Brain pericyte (primary cell): ENCODE measurements at places on chromosomes 16 and 17.

DNA sequence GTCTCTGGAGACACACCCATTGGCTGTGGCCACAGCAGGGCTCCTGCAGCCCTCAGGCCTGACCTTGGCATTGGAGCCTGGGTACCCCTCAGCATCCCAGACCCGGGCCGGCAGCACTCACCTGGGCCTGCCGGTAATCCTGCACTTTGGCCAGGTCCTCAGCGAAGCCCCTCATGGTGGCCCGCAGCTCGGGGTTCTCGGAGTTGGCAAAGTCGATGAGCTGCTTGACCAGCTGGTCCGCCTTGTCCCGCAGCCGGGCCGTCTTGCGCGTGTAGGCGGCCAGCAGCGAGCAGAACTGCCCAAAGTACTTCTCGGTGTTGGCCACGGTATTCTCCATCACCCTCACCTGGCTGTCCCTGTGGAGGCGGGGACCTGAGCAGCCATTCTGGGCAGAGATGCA lies 2.2 kb downstream of the CIBAR2 start:
- DNase-seq: no peak

DNA sequence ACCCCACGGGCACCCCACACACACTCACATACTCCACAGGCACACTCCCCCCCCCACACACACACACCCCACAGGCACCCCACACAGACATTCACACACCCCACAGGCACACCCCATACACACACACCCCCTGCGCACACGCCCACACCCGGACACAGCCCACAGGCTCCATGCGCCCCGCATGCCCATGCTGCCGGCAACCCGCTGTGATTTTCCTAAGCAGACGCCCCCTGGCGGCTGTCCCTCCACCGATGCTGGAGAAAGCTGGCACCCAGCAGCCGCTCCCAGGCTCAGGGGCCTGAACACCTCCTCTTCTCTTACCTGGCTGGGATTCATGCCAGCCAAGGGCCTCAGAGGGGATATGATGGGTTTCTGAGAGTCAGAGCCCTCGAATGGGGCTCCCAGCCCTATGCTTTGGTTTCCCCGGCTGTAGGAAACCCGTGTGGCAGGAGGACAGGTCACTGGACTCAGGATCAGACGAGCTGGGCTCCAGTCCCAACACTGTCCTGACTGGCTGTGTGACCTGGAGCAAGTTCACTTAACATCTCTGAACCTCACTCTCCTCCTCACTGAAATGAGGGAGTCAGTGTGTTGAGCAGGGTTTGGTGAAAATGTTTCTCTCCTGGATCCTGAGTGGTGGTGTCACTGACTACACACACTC lies 19.6 kb upstream of the TNFRSF13B start:
- DNase-seq: no peak

GRCh38 chr17:72336026-72336803 lies 215.4 kb downstream of the SOX9 start:
- no peak for DNase-seq

GRCh38 chr17:41539071-41539492 lies 11.0 kb upstream of the KRT19 start:
- DNase-seq: no peak

DNA sequence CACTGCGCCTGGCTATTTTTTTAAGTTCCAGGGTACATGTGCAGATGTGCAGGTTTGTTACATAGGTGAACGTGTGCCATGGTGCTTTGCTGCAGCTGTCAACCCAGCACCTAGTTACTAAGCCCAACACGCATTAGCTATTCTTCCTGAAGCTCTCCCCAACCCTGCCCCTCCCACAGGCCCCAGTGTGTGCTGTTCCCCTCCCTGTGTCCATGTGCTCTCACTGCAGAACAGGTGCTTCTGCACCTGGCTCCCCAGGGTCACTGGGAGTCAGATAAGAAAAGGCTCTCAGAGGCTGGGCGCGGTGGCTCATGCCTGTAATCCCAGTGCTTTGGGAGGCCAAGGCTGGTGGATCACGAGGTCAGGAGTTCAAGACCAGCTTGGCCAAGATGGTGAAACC lies 6.2 kb downstream of the HASPIN start:
- DNase-seq: no peak

GRCh38 chr16:90077240-90077756 lies at the start of gene PRDM7:
Gene PRDM7 (minus strand): TSS chr16:90077331. CDS start chr16:90075910, 1,421 bp downstream.
- DNase-seq: peak; percentile 77

DNA sequence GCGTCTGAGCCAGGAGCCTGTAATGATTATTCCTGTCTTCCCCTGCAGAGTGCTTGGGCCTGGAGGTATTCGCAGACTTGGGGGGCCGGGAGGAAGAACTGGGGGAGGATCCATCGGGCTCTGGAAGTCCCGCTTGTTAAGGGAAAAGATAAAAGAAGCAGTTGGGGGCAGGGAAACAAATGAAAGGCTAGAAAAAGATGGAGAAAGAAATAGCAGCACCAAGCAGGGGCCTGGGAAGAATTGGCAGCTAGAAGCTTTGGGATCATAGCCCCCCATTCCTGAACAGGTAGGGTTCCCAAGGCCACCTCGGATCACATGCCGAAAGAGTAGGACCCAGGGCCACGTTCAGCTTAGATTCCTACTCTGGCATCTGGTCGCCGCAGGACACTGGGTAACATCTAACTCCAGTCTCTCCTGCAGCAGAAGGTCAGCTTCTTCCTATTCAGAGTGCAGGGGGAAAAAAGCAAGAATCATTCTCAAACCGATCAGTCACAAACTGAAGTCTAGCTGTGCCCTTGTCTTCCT lies 23.6 kb downstream of the ADAM11 start:
- no peak for DNase-seq

DNA sequence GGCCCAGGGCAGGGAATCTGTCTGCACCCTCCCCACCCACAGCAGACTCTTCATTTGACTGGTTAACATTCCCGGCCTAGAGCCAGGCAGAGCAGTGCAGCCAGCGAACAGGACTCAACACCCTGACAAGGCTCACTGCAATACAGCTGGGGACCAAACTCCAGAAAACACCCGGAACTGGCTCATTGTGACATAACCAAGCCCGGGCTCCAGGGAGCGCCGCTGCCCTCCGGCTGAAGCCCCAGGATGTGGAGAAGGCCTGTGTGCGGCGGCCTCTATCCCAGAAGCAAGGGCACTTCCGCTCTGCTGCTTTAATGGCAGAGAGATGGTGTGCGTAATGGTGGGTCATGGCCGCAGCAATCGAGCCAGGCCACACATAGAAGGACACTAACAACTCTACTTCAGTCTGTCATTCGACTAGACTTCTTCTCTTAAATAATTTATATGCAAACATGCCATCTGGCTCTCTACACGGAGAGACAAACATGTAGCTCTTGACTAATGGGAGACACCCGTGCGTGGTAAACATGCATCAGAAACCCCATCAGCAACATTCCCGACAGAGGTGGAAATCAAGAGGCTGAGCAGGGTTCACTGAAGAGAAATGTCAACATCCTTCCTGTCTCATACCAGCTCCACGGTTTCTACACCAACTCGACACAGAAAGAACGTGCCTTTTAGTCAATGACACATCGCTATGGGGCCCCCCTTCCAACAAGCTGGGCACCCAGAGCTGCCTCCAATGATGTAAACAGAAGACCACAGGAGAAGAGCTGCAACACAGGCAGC lies 18.0 kb downstream of the KLHDC4 start:
- DNase-seq: no peak

DNA sequence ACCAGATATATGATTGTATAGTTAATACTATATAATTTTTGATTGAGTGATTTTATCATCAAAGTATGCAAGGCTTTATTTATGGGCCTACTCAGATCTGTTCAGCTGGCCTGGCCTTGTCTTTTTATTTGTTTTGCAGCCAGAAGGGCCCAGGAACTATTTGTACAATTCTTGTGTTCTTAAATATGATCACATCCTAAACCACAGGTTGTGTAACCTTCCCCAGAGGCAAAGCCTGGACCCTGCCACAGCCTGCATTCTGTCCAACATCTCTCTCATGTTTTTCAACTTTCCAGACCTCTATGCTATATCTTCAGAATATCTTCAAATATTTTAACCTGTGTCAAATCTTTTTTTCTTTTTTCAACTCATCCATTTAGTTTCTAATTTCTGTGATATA lies 410.4 kb upstream of the MON1B start:
- no peak for DNase-seq

DNA sequence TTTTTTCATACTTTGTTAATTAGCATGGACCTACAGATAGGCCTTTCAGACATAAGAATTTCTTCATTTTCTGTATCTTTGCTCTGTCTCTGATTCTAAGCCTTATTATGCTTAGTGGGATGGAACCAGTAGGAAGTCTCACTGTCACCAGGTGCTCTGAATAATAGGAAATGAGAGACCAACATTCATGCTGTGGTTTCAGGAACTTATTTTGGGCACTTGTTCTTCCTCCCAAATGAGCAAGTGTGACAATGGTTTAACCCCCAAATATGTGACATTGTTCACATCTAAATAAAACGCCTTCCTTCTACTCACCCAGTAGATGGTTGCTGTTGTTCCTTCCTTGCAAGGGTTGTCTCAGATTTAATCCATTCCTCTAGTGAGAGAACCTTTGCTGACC lies 100.2 kb downstream of the SYCE1L start:
- DNase-seq: no peak

DNA sequence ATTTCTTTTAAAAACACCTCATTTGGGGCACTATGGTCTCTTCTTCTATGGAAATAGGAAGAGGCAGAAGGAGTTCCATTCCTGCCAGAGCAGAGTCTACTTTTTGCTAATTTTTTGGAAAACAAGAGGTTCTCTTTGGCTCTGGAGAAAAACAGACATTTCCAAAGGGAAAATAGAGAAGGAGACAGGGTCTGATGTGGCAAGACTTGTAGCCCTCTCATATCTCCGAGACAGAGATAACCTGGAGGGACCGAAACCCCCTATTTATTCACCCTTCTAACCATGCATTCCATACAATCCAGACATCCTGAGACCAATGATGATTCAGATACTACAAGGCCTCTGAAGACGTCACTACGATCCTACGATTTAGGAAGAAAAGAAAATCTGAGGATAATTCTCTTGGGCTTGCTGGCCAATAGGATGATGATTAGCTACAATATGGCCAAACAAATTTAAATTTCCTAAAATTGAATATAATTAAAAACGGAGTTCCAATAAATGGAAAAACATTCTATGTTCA lies 70.2 kb downstream of the HIC1 start:
- DNase-seq: no peak

DNA sequence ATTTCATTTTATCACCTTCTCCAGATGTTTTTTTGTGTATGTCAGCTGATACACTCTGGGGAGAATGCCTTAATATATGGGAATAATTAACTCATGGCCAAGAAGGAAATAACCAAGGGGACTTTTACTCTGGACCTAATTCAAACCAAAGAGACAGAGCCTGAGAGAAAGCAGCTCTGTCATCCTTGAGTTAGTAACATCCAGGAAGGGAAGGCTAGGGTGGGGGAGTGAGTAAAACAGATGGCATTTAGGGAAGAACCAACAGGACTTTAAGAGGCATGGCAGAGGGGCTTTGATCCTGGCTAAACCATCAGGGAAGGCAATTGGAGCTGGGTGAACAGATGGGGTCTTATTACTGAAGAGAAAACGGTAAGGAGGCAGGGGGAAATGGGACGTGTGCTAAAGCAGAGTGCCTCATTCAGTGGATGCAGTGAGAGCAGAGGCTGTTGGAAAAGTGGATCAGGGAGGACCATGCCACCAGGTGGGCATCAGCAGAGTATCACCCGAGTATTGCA lies 2.5 kb upstream of the SMPD3 start:
- no peak for DNase-seq

DNA sequence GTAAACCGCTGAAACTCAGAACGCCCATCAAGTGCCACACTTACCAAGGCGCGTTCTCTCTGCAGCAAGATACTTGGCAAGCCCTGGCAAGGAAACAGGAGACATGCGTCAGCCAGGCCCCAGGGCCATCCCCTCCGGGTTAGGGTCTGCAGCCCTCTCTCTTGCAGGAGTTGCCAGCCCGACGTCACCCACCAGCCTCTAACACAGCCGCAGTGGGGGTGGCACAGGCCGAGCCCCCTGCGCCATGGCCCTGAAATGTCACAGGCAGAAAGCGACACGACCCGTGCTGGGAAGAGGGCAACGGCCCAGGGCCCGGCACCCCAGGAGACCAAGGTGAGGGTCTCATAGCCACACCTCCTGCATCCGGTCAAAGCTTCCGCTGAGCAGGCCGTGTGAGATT lies 21.9 kb downstream of the ELAC2 start:
- DNase-seq: no peak

DNA sequence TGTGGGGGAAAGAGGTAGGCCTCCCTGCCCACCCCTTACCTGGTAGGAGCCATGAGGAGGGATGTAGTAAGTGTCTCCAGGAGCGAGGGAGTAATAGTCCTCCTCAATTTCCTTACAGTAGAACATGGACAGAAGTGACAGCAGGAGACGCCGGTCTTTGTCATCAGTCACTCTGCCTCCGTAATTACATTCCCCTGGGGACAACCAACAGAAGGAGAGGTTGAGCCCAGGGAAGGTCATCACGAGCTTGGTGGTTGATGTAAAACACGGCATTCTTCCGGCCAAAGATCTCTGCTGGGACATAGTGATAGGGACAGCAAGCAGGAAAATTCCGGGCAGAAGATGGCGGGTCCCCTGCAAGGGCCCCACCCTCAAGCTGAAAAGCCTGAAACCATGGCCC lies 47.9 kb downstream of the LYRM1 start:
- DNase-seq: no peak

DNA sequence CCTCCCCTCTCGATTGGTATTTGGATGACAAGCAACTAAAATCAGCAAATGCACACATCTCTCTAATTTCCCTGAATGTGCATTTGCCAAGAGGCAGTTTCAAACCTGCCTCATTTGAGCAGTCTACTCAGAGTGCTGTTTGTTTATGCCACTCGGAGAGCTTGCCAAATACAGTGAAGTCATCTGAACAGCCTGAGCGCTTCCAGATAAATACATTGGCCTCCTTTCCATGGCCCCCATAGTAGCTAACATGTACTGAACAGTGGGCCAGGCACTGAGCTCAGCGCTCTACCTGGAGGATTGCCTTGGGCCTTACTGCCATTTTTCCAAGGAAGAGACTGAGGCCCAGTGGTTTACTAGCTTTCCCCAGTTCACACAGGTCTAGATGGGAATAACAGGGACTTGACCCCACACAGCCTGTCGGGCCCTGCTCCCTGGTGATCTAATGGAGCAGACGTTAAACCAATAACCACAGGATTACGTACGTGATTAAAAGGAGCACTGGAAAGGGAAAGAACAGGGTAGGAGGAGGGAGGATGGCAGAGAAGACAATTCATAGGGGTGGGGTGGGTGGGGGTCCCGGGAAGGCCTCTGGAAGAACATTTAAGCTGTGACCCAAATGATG lies 18.7 kb upstream of the ANKRD40CL start:
- no peak for DNase-seq

- no peak for DNase-seq
These were observed 45.0 kb downstream of the ABR start for GRCh38 chr17:1134634-1135324.

DNA sequence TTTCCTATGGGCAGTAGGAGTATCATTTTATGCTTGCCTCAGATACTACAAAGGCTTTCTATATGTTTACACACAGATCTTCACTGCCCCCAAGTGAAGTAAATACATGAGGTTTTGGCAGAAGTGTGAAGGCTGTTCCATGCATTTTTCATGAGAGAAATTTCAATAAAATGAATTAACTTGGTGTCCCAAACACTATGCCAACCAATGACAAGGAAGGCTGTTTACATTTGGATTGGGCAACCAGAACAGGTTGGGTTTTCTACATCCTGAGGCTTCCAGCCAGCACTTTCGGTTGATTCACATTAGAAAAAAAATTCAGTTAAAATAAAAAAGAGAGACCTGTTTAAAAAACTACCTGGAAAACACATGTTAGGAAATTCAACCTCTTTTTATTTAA lies 625.4 kb downstream of the KCNJ2 start:
- no peak for DNase-seq
